ENCODE measurements at places on chromosomes 1 and 21. TPM values are rescaled to one million over a fixed set of nuclear protein-coding genes. Genes with fewer than 3 reads are reported as not detected.

DNA sequence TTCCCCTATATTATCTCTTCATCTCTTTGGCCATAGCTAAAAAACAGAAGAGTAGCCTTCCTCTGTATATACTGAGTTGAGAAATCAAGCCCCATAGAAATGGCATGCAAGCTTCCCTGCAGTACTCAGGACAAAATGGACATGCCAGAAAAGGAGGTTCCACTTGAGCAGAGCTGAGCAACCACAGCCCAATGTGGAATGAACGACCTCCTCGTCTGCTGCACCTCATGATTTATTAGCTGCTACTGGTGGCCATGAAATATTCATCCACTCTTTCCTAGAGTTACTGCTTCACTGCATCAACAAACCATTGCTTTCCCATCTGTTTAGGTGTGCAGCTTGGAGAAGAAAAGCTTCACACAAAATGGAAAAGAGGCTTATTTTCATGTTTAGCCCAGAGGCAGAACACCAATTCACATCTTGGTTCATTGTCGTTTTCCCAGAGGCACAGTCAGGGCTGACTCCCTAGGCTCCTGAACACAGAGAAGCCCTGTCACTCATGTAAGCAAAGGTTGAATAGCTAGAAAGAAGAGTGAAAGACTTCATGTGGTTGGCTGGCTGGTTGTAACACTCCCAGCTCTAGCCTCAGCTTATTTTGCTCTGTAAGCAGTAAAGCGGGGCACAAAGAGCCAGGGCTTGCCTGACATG lies 148.0 kb downstream of the TSEN15 start:
- H3K4me1 ChIP-seq = no peaks in the 10 kb centered on the region
- no peak for DNase-seq
- peaks cover 59% of the 10 kb centered on the region for H3K27me3 ChIP-seq

DNA sequence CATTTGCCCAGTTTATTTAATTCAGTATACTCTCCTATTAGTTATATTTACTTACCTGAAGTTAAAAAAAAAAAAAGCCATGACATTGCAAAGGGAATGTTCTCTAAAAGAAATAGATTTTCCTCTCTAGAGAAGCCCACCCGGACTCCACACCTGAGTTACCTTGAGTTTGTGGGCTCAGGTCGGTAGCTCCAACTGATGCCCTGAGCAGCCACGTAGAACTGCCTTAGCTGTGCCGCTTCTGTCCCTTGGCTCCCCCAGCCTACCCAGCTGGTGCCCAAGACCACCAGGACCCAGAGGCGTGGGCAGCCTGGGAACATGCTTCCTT lies 250 bp downstream of the F5 start:
- H3K4me3 ChIP-seq = no peak overlapping the region
- no peaks in the 10 kb centered on the region for H3K36me3 ChIP-seq

SAMD11 gene
- total RNA-seq = 152 TPM

DNA sequence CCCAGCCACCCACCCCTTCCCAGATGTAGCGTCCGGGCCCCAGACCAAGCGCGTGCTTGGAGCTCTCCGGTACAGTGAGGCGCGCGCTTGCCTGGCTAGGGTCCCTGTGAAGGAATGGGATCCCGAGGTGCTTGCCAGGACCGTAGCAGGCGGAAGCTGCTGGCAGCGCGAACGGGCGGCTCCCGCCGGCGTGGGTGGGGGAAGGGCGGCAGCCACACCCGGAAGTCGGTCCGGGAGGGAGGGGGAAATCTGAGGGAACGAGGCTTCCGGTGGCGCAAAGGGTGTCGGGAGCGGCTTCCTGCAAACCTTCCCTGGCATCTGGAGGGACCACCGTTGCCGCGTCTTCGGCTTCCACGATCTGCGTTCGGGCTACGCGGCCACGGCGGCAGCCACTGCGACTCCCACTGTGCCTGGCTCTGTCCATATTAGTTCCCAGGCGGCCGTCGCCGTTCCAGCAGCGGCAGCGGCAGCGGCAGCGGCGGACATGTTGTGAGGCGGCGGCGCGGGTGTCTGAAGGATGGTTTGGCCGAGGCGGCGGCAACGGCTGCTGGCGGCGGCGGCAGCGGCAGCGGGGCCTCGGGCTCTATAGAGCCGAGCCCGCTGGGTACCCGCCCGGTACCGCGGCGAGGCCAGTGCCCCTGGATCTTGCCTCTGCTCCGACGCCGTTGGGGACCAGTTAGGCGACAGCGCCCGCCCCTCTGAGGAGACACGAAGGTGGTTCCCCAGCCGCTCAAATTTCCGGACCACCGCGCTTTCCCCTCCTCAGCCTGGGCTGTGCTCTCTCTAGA lies at the start of gene DR1:
DR1 (plus strand) TSS at position 275 of the 788 bp plus-strand sequence. CDS start 739 bp downstream, outside the sequence.
- H3K27ac ChIP-seq = peak within 1 kb of the TSS; percentile 89
- DNase-seq = peak; percentile 97
- H3K27me3 ChIP-seq = no peaks in the 10 kb centered on the region
- H3K4me3 ChIP-seq = peak within 1 kb of the TSS; percentile 90
- H3K4me1 ChIP-seq = peaks cover 4% of the 10 kb centered on the region

- H3K27me3 ChIP-seq = no peaks in the 10 kb centered on the region
- no peaks in the 10 kb centered on the region for H3K36me3 ChIP-seq
- no peak overlapping the region for H3K27ac ChIP-seq
- no peaks in the 10 kb centered on the region for H3K4me1 ChIP-seq
These were observed 17.1 kb upstream of the PARP1 start for GRCh38 chr1:226425004-226425378.

GRCh38 chr1:170670802-170671628 lies 7.1 kb downstream of the PRRX1 start:
- no peak overlapping the region for H3K27ac ChIP-seq
- H3K4me1 ChIP-seq = no peaks in the 10 kb centered on the region
- peak; percentile 92 for DNase-seq
- peaks cover 77% of the 10 kb centered on the region for H3K27me3 ChIP-seq
- no peak overlapping the region for H3K4me3 ChIP-seq
- H3K36me3 ChIP-seq = no peaks in the 10 kb centered on the region

DNA sequence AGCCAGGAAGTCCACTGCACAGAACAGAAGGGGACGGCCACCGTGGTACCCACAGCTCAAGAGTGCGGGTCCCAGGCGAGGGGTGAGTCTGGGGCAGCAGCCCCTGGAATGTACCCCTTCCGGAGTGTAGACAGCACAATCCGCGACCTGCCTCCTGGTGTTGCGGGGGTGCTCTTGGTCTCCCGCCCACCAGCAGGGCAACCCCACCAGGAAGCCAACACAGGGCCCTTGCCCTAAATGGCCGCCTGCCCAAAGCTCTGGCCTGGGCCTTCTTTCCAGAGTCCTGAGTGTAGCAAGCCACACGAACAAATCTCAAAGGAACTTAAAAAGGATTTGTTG lies 1.1 kb upstream of the SLC19A1 start:
- peaks cover 12% of the 10 kb centered on the region for H3K4me1 ChIP-seq
- no peak overlapping the region for H3K27ac ChIP-seq
- no peaks in the 10 kb centered on the region for H3K27me3 ChIP-seq
- H3K4me3 ChIP-seq = no peak overlapping the region

- peak overlapping the region; percentile 66 for H3K27ac ChIP-seq
- no peaks in the 10 kb centered on the region for H3K4me1 ChIP-seq
- DNase-seq = peak; percentile 78
- H3K27me3 ChIP-seq = peaks cover 27% of the 10 kb centered on the region
These were observed 25.6 kb upstream of the ZNF436 start for GRCh38 chr1:23395154-23395724.
